ENCODE measurements at places on chromosomes 16 and 17.

DNA sequence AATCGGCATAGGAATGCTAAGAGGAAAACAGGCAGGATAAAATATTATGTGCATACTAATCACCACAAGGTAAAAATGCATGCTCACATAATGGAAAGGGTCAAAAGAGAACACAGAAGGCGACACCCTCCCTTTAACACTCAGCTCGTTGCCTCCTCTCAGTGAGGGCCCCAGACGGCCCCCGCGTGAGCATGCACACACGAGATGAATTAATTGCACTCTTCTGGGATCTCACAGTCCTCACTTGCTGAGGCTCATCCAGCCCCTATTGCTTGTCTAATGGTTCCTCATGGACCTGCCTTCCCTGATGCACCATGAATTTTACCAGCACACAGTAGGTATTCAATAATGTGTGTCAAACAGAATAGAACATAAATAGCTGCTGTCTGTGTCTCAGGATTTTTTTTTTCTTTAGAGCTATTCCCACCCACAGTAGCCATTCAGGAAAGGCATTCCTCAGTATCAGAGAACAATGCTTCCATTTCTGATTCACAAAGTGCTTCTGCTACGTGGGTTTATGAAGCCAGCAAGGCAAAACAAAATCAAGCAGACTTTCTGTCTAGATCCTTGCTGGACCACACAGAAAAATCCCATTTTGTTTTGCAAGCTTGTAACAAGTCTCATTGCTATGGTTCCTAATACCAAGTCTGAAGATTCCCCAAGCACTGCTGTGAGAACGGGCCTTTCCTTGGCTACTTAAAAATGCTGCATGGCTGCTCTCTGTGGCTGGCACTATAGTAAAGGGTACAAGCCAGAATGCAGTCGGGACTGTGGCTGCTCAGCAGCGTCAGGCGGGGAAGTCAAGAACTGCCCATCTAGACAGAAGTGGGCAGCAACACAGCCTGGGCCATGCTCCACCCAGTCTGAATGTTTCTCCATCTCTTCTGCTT lies 43.6 kb downstream of the TOM1L2 start:
- DNase-seq, result no peak

DNA sequence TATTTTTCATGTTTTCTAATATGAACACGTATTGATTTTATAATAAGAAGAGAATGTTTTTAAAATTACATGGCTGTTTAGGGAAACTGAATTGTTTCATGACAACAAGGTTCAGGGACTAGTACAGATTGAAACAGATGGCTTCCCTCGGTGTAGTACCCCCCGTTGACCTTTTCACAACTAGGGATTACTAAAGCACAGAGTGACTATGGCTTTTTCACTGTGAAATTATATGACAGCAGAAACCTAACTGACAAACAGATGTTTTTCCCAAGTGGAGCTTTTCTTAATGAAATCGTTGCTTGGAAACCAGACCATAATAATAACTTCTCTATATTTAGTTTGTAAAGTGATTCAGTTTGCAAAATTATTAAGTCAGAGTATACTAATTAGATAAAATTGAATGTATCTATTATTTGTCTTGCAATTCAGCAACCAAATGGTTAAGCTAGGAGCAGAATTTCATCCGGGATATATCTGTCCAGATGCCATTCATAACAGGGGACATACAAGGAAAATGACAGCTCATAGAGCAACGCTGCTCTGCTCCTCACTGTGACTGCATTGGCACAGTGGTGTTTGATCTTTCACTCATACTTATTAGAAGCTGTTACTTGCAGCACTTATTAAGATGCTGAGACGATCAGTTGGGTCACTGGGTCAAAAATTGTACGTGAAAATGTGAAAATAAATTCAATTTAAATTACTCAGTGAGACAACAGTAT lies 111.7 kb downstream of the TANGO6 start:
- DNase-seq, result no peak

- DNase-seq, result no peak
Measured at GRCh38 chr17:59668816-59669215, 38.4 kb downstream of the PTRH2 start.

DNA sequence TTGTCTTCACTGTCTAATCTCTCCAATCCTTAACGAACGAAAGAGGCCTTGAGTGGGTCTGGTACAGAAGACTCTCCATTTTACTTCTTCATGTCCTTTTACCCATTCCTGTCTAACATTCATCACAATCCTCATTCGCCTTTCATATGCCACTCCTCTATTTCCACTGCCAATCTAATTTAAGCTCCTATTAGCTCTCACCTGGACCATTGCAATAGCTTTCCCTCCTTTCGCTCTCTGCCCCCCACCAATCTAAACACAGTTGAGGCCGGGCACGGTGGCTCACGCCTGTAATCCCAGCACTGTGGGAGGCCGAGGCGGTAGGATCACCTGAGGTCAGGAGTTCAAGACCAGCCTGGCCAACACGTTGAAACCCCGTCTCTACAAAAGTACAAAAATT lies 6.3 kb upstream of the SLFN14 start:
- no peak for DNase-seq

DNA sequence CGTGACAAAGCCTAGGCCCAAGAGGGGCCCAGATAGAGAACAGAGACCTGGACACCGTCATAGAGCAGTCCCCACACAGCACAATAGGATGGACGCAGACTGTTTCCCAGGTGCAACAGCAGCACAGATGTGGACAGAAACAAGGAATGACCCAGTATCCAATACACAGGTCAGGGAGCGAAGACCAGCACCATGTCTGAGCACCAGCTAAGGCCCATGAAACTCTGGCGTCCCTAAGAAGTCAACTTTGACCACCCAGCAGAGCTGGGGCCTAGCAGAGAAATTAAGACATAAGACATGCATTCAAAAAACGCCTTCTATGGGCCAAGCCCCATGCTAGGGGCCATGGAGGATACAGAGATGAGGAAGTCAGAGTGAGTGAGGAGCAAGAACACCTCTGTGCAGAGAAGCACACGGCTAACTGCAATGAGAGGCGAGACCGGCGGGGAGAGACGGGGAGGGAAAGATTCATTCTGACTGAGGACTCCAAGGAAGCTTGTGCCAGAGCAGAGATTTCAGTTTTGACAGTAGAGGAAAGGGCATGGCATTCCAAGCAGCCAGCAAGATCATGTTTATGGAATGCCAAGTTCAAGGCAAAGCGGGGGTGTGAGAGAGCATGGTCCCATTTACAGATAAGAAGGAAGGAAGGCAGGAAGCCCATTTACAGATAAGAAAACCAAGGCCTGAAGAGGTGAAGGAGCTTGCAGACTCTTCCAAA lies 50.8 kb downstream of the PITPNM3 start:
- DNase-seq, result no peak

GRCh38 chr17:62792447-62792800 lies 15.7 kb downstream of the MARCHF10 start:
- no peak for DNase-seq
